Smooth muscle cell of the umbilical artery (primary cell): ENCODE measurements at places on chromosomes 11 and 22. TPM values are rescaled to one million over a fixed set of nuclear protein-coding genes. Genes with fewer than 3 reads are reported as not detected.

The APLP2 gene
- total RNA-seq = 407 and 433 TPM in 2 replicates

The SLC37A2 gene
- 0.30 and 0.88 TPM in 2 replicates for total RNA-seq

The C11orf97 gene
- total RNA-seq = not detected in 2 replicates

The MMP27 gene
- not detected in 2 replicates for total RNA-seq

The STX3 gene
- total RNA-seq = 22.0 and 34.0 TPM in 2 replicates

The KCNJ11 gene
- total RNA-seq = not detected in 2 replicates

The OR4A16 gene
- not detected in 2 replicates for total RNA-seq

The PYGM gene
- 0.60 and 1.2 TPM in 2 replicates for total RNA-seq

The CNGA4 gene
- 0.09 TPM in 1 of 2 replicates, not detected in the other for total RNA-seq

The IGLL1 gene
- total RNA-seq = not detected in 2 replicates

The CDHR5 gene
- not detected in 2 replicates for total RNA-seq
